Upper lobe of right lung (tissue), 1 donor: ENCODE measurements at places on chromosomes 12 and 14. TPM values are rescaled to one million over a fixed set of nuclear protein-coding genes. Genes with fewer than 3 reads are reported as not detected.
A peak's percentile ranks its signal among the peaks of the same experiment; 100 is the strongest.

DNA sequence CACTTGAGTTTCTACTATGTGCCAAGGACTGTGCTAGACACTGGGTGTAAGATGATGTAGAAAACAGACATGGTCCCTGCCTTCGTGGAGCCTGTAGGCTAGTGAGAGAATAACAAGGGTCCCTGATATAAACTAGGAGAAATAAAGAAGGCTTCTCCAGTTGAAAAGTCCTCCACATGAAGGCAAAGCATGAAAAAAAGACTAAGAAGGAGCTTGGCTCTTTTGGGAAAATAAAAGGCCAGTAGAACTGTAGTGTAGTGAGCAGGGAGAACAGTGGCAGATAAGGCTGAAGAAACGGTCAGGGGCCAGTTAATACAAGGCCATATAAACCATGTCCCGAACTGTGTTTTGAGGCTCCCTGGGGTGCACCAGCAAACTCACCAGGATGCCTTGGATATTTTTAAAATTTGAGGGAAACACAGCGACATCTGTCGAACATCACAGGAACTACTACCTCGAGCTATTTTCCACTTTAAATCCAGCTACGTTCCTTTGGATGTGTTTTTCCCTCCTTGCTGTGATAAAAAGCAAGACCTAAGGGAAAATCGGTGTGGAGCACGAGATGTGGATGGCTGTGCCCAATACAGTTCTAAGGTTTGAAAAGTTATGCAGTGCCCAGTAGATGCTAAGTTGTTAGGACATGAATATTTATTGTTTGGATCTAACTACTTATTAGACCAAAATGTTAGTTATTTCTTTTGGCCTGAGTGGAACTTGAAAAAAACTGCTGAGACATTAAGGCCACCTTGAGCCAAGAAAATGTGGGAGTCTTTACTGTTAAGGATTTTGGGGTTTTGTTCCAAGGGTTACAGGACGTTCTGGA lies 8.5 kb upstream of the CFL2 start:
- H3K36me3 ChIP-seq, result no peaks in the 10 kb centered on the region
- H3K4me3 ChIP-seq, result no peak overlapping the region
- H3K4me1 ChIP-seq, result peaks cover 2% of the 10 kb centered on the region
- DNase-seq, result no peak
- H3K27ac ChIP-seq, result no peak overlapping the region

DNA sequence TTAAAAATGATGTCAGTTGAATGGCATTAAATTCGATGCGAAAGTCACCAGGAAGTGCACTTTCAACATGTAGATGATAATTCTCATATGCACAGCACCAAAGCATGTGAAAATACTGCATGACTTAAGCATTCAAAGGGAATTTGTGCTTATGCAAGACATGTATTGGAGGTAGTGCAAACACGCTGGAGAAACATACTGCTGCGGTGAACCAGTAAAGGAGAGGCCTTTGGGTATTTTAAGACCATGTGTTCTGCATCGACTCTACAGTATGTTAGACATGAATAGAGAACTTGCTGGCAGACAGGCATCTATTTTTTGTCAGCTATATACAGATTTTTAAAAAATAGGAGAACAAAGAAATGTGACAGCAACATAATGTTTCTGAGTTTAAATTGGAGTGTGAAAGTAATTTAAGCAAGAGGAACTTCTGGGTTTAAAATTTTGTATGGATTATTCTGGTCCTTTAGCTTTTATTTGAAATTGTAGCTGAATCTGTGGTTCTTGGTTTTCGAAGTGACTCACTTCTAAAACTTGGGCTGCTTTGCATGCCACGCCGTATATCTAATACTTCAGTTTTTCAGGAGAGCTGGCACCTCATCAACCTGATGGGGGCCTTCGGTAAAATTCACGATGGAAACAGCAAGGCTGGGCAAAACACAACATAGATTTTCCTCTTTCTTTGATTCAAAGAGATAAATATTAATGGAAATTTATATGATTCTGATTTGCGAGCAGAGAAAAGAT lies 408.7 kb downstream of the APAF1 start:
- H3K4me1 ChIP-seq, result no peaks in the 10 kb centered on the region
- no peak overlapping the region for H3K27ac ChIP-seq
- H3K27me3 ChIP-seq, result no peaks in the 10 kb centered on the region
- no peak overlapping the region for H3K4me3 ChIP-seq

The MYL6B gene
- 19.5 TPM for total RNA-seq

GRCh38 chr12:53963434-53964314 lies 9.0 kb downstream of the HOXC12 start:
- H3K27ac ChIP-seq, result no peak overlapping the region
- no peak for DNase-seq
- H3K27me3 ChIP-seq, result peaks cover 100% of the 10 kb centered on the region
- H3K4me1 ChIP-seq, result no peaks in the 10 kb centered on the region
- H3K36me3 ChIP-seq, result no peaks in the 10 kb centered on the region
- H3K4me3 ChIP-seq, result no peak overlapping the region

GRCh38 chr14:91399868-91400640 lies 17.6 kb downstream of the CCDC88C start:
- DNase-seq, result no peak
- peak overlapping the region; percentile 30 for H3K4me3 ChIP-seq
- peak overlapping the region; percentile 25 for H3K27ac ChIP-seq
- no peaks in the 10 kb centered on the region for H3K36me3 ChIP-seq
- no peaks in the 10 kb centered on the region for H3K27me3 ChIP-seq
- H3K4me1 ChIP-seq, result peaks cover 48% of the 10 kb centered on the region

GRCh38 chr12:47750229-47750798 lies 8.4 kb downstream of the RAPGEF3 start:
- H3K27ac ChIP-seq, result no peak overlapping the region
- DNase-seq, result no peak
- H3K27me3 ChIP-seq, result no peaks in the 10 kb centered on the region
- H3K4me1 ChIP-seq, result peaks cover 34% of the 10 kb centered on the region
- peaks cover 22% of the 10 kb centered on the region for H3K36me3 ChIP-seq
- no peak overlapping the region for H3K4me3 ChIP-seq

- DNase-seq, result no peak
- H3K4me1 ChIP-seq, result no peaks in the 10 kb centered on the region
- no peaks in the 10 kb centered on the region for H3K27me3 ChIP-seq
- no peak overlapping the region for H3K27ac ChIP-seq
- no peaks in the 10 kb centered on the region for H3K36me3 ChIP-seq
Measured at GRCh38 chr12:60194678-60195077, 598.8 kb downstream of the SLC16A7 start.

DNA sequence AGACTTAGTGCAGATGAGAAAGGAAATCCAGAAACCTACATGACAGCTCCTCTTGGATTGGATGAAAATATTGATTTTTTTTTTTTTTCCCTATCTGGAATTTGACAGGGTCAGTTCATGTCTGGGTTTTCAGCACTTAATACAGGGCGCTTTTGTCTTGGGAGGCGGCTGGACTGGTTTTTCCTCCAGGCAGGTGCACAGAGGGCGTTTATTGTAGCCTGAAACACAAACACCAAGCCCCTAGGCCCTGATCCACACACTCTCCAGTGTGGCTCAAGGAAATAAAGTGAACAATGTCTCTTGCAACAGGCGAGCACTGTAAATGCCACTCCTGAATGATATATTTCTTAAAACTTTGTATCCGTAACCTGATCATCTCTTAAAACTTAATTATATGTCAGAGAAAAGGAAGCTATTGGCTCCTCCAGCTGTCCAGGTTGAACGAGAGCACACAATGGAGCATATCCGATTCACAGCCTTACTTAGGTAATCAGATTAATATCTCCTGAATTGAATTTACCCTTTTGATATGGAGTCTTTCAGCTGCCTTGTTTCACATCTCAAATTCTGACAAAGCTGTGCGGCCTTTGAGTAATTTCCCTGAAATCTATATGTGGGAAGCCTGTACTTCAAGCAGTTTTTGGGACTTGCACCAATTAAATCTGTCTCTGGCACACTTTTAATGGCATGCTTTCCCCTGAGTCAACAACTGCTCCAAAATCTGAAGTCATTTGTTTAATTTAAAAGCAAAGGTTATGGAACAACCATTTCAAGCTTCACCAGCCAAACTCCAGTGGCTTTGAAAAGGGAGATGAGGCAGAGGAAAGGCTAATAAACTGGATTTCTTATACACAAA lies 485.7 kb downstream of the ZFP36L1 start:
- H3K27me3 ChIP-seq, result no peaks in the 10 kb centered on the region
- H3K4me1 ChIP-seq, result peaks cover 16% of the 10 kb centered on the region
- no peaks in the 10 kb centered on the region for H3K36me3 ChIP-seq
- H3K4me3 ChIP-seq, result no peak overlapping the region
- DNase-seq, result no peak

GRCh38 chr12:82757059-82757458 lies 70.4 kb downstream of the TMTC2 start:
- no peak for DNase-seq
- H3K4me1 ChIP-seq, result peaks cover 10% of the 10 kb centered on the region
- no peak overlapping the region for H3K27ac ChIP-seq
- H3K36me3 ChIP-seq, result no peaks in the 10 kb centered on the region

GRCh38 chr12:113934060-113934814 lies 31.9 kb downstream of the RBM19 start:
- H3K27ac ChIP-seq, result no peak overlapping the region
- peaks cover 71% of the 10 kb centered on the region for H3K36me3 ChIP-seq
- no peak overlapping the region for H3K4me3 ChIP-seq
- no peak for DNase-seq
- no peaks in the 10 kb centered on the region for H3K27me3 ChIP-seq

The BHLHE41 gene
- 104 TPM for total RNA-seq

- no peaks in the 10 kb centered on the region for H3K27me3 ChIP-seq
- peak overlapping the region; percentile 95 for H3K4me3 ChIP-seq
- no peak overlapping the region for H3K27ac ChIP-seq
- peaks cover 24% of the 10 kb centered on the region for H3K4me1 ChIP-seq
- DNase-seq, result no peak
Measured at GRCh38 chr12:8951744-8952143, 2.3 kb upstream of the M6PR start.

The AKAP5 gene
- total RNA-seq, result 3.6 TPM

The HOXC10 gene
- total RNA-seq, result not detected

DNA sequence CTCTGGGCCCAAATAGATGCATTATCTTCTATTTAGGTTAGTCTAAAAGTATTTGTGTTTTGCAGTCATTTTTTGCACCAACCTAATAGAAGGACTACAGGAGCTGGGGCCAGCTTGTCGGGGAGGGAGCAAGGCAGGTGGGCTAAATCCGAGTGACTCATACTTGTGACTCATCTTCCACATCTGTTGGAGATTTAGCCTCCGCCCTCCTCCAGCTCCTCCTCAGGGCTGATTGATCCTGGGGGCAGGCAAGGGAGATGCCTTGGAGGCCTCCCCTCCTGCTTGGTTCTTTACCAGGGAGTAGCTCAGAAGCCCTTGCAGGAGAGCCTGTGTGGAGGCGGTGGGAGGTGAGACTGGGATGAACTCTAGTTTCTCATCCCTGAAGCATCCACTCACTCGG lies 27.9 kb downstream of the RHOF start:
- H3K27ac ChIP-seq, result no peak overlapping the region
- no peaks in the 10 kb centered on the region for H3K4me1 ChIP-seq
- H3K36me3 ChIP-seq, result no peaks in the 10 kb centered on the region
- DNase-seq, result no peak
- no peak overlapping the region for H3K4me3 ChIP-seq
- no peaks in the 10 kb centered on the region for H3K27me3 ChIP-seq

GRCh38 chr12:21939435-21939834 lies 1.8 kb downstream of the ABCC9 start:
- H3K4me1 ChIP-seq, result no peaks in the 10 kb centered on the region
- H3K27me3 ChIP-seq, result peaks cover 9% of the 10 kb centered on the region

GRCh38 chr12:96880220-96880619 lies 26.8 kb upstream of the NEDD1 start:
- no peak overlapping the region for H3K27ac ChIP-seq
- DNase-seq, result no peak
- H3K36me3 ChIP-seq, result no peaks in the 10 kb centered on the region
- no peak overlapping the region for H3K4me3 ChIP-seq
- H3K4me1 ChIP-seq, result no peaks in the 10 kb centered on the region
- H3K27me3 ChIP-seq, result no peaks in the 10 kb centered on the region

The COX8C gene
- not detected for total RNA-seq

- H3K27ac ChIP-seq, result no peak overlapping the region
- no peak for DNase-seq
- no peak overlapping the region for H3K4me3 ChIP-seq
- H3K4me1 ChIP-seq, result no peaks in the 10 kb centered on the region
- no peaks in the 10 kb centered on the region for H3K27me3 ChIP-seq
Measured at GRCh38 chr12:125797421-125798175, 732.4 kb downstream of the AACS start.

DNA sequence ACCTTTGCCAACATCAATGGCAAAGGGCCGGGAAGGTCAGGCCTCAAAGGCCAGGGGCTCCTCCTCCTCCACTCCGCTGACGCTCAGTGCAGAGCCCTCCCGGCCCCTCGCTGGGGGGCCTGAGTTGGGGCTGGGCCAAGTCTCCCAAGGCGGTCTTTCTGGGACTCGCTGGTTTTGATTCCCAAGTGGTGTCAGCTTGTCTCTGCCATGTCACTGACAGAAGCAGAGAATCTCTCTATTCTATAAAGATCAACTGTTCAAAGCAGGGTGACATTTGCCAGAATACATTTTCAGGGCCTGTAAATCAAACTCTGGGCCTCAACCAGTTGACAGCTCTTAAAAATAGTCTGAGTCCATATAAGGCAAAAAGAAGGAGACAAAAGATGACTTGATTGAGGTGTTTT lies 75.9 kb downstream of the CCDC88C start:
- no peak overlapping the region for H3K4me3 ChIP-seq
- peaks cover 15% of the 10 kb centered on the region for H3K36me3 ChIP-seq
- H3K4me1 ChIP-seq, result no peaks in the 10 kb centered on the region
- H3K27me3 ChIP-seq, result no peaks in the 10 kb centered on the region
- no peak for DNase-seq

GRCh38 chr12:103758310-103759089 lies 82.5 kb downstream of the NT5DC3 start:
- no peak overlapping the region for H3K4me3 ChIP-seq
- no peaks in the 10 kb centered on the region for H3K27me3 ChIP-seq
- no peak overlapping the region for H3K27ac ChIP-seq
- no peaks in the 10 kb centered on the region for H3K36me3 ChIP-seq
- H3K4me1 ChIP-seq, result no peaks in the 10 kb centered on the region
- DNase-seq, result no peak

DNA sequence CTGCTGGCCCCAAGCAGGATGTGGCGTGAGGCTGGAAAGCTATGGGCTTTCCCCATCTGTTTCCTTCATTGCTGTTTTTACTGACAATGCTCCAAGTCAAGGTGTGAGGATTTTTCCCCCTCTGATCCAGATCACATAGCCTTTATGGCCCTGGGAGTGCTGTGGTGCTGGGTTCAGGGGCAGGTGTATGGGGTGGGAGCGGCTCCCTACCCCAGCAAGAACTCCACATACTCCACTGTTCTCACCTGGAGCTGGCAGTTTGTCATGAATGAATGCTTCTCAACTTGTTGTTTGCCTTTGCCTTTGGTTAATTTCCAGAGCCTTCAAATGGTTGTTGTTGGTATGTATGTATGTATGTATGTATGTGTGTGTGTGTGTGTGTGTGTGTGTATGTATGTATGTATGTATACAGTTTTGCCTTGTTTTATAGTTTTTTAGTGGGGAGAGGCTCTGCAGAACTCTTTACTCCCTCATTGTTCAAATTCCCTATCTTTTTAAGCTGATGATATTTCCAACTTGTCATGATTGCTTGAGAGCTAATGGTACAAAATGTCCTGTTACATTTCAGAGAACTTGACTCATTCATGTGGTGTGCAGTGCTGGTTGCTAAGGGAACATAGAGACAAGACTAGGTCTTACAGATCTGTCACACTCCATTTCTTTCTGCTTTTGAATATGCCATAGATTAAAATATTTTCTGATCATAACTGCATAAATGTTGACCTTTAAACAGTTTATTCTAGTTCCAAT lies 36.6 kb upstream of the ASPG start:
- H3K27ac ChIP-seq, result no peak overlapping the region
- no peaks in the 10 kb centered on the region for H3K27me3 ChIP-seq
- H3K4me3 ChIP-seq, result no peak overlapping the region
- H3K36me3 ChIP-seq, result no peaks in the 10 kb centered on the region
- no peaks in the 10 kb centered on the region for H3K4me1 ChIP-seq
- no peak for DNase-seq

The STAC3 gene
- total RNA-seq, result 6.0 TPM
